ENCODE measurements at places on chromosomes 3 and 15.
A peak's percentile ranks its signal among the peaks of the same experiment; 100 is the strongest.

DNA sequence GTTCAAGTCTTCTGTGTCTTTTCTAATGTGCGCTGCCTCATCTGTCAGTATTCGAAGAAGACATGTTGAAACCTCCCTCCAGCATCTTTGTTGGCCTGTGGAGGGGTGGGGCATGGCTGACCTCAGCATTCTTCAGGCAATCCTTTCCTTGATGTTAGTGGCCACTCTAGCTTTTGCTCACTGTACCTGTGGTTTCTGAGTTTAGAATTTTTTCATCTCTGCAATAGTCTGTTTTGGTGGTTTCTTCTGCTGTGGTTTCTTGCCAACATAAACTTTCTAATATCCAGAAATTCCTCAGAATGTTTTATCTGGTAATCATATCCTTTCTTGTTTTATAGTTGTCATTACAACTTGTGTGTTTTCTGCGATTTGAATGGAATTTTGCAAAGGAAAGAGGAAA is 251.3 kb upstream of the NR2E3 start:
- DNase-seq: peak; percentile 45

GRCh38 chr15:73897441-73898261 is 24.3 kb downstream of the TBC1D21 start:
- peak; percentile 96 for DNase-seq

- DNase-seq: no peak
Measured at GRCh38 chr15:74537736-74538135, 3.3 kb upstream of the ARID3B start.

- DNase-seq: peak; percentile 20
Measured at GRCh38 chr15:69341356-69341755, 42.6 kb downstream of the PAQR5 start.

DNA sequence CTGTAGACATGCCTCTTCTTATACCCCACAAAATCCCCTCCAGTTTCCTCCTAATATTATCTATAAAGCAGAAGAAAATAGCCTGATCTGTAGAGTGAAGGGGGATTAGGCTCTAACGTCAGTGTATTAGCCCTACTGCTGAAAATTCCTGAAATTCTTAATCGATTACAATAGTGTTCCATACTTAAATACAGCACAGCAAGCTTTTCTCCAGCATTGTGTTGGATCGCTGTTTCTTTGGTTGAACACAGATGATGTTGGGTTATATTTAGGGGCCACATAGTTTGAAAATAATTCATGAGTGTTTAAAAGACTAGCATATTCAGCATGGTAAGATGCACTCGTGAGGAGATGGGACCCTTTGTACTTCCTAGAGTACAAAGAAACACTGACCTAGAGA is 52.5 kb downstream of the PIAS1 start:
- peak; percentile 26 for DNase-seq

DNA sequence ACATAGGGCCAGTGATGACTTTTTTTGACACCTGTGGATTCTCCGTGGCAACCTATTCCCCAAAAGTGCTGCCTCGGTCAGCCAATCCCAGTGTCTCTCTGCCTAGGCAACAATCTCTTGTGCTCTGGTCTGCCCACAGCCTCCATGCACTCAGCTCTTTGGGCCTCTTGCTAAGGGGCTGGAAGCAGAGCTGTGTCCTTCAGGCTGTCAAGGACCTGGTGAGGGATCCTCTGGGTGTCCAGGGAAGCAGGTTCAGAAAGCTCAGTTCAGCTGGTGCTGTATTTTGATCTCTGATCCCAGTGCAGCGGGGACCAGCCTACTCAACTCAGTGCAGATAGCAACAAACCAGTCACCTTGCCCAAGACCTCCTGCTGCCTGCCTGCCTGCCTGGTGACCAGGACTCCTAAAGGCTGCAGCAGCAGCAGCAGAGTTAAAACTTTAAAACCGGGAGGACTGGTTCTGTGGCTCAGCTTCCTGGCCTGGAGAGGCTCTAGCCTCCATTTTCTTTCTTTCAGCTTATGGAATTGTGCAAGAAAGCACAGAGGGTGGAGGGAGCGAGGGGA is 6.2 kb downstream of the PAK6 start:
- no peak for DNase-seq

- DNase-seq: no peak
Measured at GRCh38 chr3:9795207-9795606, 2.3 kb downstream of the ARPC4 start.

DNA sequence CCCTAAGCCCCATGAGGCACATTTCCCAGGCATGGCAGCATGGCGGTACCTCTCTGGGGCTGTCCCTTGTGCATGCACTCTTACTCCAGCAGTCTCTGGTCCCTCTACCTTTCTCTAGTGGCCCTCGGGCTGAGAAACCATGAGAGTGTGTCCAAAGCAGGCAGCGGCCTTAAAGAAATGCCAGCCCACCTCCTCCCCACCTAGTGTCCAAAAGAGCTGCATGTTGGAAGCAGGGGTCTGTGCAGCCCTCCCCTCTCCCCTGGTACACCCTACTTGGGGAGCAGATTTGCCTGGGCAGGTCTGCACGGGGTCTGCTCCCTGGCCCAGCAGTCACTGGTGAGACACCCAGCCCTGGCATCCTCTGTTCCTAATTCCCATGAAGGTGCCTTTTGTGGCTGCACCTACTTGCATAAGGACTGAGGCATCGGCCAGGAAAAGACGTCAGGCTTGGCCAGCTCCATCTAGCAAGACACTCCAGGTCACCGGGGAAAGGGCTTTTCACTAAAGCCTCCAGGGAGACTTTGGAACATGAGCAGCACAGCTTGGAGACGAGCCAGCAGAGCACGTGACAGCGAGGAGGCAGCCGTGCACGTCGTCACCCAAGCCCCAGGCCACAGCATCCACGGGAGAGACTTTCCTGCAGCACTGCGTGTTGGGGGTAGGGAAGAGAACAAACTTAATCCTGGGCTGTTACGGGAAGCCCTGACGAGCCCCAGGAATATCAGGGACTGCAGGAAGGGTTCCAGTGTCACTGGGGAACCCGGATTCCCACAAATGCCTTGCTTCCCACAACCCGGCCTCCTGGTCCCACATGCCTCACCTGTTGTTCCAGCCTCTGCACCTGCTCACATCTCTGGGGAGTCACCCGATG is 38.8 kb downstream of the TM2D3 start:
- DNase-seq: peak; percentile 77

- no peak for DNase-seq
Measured at GRCh38 chr3:105832644-105833043, 36.2 kb downstream of the CBLB start.

DNA sequence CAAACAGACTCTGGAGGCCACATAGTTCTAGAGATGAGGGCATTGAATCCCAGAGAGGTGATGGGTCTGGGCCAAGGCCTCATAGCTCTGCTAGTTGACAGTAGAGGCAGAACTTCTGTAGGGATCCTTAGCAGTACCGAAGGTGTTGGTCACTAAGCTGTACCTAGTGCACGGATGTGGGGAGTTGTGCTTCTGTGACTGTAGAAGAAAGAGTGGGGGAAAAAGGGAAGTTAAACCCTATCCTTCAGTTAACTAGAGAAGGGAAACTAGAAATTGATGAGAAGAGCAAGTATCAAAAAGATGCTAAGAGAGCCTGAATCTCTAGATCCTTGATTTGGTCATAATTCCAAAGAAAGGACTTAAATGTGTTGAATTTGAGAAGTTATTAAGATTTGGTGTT is 186.7 kb downstream of the NFKBIZ start:
- no peak for DNase-seq

- DNase-seq: no peak
Measured at GRCh38 chr15:60573936-60574335, 95.0 kb upstream of the ICE2 start.

DNA sequence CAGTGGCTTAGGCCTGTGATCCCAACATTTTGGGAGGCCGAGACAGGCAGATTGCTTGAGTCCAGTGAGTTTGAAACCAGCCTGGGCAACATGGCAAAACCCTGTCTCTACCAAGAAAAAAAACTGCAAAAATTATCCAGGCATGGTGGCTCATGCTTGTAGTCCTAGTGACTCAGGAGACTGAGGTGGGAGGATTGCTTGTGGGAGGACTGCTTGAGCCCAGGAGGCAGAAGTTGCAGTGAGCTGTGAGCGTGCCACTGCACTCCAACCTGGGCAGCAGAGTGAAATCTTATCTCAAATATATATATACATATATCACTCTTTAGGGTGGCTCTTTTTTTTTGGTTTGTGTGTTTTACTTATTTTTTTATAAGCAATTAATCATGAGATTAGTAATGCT is 83.7 kb upstream of the WDR72 start:
- DNase-seq: peak; percentile 30

DNA sequence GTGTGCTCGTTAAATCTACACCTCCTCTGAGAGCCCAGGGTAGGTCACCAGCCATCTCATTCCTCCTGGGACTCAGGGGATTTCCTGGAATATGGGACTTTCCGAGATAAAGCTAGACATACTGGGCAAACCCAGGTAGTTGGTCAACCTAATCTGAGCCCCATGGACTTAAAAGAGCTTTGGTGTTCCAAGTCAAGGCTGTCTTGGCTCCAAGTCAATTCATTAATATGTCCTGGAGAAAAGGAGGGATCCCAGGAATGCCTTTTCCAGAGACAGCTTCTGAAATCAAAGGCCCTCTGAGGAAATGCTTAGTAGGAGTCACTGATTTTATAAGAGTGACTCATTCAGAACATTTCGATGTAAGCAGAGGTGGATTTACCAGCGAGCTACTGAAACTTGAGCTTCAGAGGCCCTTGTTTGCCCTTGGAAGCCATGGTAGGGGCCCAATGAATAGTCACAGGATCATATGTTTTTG is 137.3 kb upstream of the UBE2E1 start:
- DNase-seq: peak; percentile 97

GRCh38 chr3:132622148-132622547 is 25.1 kb downstream of the ACKR4 start:
- DNase-seq: no peak

GRCh38 chr3:12590096-12590495 is 33.2 kb downstream of the MKRN2 start:
- DNase-seq: no peak

- DNase-seq: peak; percentile 35
Measured at GRCh38 chr3:134378384-134378783, 4.1 kb upstream of the AMOTL2 start.

DNA sequence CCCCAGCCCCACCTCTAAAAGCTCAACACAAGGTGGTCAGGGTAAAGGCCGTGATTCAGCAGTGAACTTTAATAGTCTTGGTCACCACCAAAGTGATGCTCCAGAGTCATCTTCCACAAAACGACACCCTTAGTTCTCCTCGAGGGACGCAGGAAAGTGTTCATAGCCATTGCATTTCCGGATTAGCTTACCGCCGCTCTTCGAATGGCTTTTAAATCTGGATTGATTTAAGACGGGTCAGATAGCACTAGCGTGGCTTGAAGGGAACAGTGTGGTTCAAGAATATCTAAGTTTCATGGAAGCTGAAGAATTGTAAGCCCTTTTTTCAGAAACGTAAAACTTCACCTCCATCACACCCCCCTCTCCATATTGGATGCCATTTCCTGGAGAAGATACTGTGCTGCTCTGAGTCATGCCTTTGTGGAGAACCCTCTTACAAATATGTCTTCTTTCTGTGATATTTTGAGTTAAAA is 829 bp downstream of the RNF7 start:
- DNase-seq: peak; percentile 66

DNA sequence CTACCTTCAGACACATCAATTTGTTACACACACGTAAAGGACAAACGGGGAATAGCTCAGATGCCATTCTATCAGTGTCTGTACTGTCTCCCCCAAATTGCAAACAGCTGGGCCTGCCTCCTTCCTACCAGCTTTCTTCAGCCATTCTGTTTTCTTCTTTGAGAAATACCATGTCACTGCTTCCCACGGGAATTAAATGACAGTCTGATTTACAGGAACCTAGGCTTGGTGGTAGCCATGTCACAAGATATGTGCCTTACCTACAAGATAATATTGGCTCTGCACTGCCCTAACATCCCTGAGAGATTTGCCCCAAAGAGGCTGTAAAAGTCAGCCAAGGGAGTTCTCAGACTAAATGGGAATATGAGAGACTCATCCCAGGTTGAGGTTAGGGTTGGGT is 308.3 kb downstream of the LRTM1 start:
- no peak for DNase-seq

DNA sequence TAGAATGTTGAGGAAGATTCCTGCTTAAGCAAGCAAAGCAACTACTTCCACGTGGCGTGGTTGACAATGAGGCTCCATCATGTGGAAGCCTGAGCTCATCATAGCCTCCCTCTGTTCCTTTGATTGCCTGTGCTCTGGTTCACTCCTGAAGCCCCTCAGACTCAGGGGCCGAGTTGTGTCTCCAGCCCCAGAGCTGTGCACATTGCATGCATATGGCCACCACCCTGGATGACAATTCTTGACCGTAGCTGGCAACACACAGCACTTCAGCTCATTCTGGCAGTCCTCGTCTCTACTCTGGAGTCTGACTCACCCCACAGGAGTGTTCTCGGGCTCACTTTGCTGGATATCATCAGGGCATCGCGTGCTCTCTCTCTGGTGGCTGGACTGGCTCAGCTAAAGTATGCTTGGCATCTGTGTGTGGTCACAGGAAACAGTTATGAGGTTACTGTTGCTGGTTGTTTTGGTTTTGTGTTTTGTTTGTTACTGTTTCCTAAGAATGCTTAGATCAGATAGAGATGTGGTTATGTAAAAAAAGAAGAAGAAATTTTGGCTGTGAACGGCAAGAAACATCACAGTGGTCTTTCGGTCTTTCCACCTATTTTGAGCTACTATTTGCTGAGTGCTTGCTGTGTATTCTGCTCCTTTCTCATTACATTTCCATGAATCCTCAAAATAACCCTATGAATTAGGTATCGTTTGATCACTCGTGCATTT is 41.6 kb upstream of the MRPS22 start:
- DNase-seq: peak; percentile 99

DNA sequence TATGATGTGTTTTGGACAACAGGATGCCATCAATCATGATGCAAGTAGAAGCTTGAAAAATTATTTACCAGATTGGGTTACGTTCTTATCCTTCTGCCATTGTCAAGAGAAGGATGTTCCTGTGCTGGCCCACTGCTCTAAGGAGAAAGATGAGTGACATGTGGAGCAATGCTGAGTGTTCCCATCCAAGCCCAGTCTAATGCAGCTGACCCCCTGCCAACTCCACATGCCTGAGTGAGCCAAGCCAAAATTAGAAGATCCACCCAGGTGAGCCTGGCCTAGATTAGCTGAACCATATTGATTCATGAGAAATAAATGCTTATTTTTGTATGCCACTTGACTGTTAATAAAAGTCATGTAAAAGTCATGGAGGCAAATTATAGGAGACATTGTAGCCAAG is 446.5 kb downstream of the CNTN3 start:
- no peak for DNase-seq

- DNase-seq: no peak
Measured at GRCh38 chr3:66983101-66983500, 15.0 kb upstream of the KBTBD8 start.

GRCh38 chr3:74537857-74538256 is 76.6 kb downstream of the CNTN3 start:
- DNase-seq: peak; percentile 17

DNA sequence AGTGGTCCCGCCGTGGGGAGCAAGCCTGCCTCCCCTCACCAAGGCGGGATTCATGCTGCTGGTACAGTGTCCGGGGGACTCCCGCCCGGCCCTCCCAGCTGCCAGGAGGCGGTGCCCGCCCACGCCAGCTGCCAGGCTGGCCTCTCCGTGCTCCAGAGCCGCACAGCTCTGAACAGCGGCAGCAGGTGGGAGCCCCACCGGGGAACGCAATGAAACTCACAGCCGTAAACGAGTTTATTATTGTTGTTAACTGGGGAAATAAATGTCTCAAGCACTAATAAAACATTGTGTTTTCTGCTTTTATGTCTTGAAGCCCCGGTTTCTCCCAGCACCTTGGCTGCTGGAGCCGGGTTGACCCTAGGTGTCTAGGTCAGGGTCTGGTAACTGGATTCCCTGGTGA is 317.7 kb upstream of the TLE3 start:
- no peak for DNase-seq

- peak; percentile 56 for DNase-seq
Measured at GRCh38 chr3:87350367-87351199, 74.2 kb upstream of the POU1F1 start.
